ENCODE measurements at places on chromosomes 6 and 20.

- DNase-seq = no peak
These were observed 245.1 kb upstream of the KCNQ5 start for GRCh38 chr6:72376736-72377135.

DNA sequence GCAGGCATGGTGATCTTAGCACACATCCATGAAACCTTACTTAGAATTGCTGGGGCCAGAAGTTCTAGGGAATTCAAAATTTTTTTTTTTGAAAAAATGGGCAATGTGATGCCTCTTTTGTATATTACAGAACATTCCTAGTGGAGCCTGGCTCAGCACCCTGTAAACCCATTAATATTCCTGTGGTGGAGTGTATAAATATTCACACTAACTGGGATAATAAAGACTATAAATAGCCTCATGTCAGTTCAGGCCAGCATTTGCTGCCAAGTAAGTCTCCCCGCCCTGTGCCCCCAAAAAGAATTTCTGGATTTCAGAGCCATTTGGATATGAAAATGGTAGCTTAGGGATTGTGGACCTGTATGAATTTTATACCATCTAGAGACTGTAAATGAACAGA, 14.8 kb downstream of the BANF2 start:
- no peak for DNase-seq

GRCh38 chr20:46028772-46029371, at the start of gene SLC12A5:
Gene SLC12A5 (plus strand): TSS chr20:46029215. CDS start chr20:46029345, 130 bp downstream.
- no peak for DNase-seq

DNA sequence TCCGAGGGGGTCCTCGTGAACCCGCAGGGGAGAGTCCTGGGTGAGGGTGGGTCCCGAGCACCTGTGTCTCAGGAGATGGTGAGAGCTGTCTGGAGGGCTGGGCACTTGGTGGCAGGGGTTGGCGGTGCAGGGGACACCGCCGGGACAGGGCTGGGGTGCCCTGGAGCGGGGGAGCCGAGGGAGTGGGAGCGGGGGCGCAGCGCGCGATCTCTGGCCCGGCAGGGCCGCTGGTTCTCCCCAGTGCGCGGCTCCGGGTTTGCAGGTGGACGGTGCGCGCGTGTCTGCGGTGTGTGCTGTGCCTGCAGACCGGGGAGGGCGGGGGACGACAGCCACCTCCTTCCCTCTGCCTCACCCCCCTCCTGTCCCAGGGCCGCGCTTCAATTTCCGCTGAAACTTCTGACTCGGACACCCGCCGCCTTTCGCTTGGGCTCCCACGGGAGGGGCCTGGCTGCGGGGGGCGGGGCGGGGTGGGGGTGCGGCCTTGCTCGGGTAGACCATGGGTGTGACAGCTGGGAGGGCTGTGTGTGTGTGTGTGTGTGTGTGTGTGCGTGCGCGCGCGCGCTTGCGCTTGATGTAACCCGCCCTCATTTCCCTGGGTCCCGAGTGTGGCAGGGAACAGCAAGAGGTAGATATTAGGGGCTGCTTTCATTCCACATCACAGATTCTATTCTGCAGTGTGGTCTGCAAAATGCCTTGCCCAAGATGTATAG, 1.2 kb downstream of the TRIB3 start:
- peak; percentile 18 for DNase-seq

All from muscle of arm (tissue), 14 donors.